Left ventricle myocardium inferior (tissue), 1 donor: ENCODE measurements at places on chromosomes 2 and 18. TPM values are rescaled to one million over a fixed set of nuclear protein-coding genes. Genes with fewer than 3 reads are reported as not detected.

- H3K27me3 ChIP-seq = no peaks in the 10 kb centered on the region
- no peak overlapping the region for H3K4me3 ChIP-seq
These were observed 31.1 kb upstream of the EPC2 start for GRCh38 chr2:148613231-148614013.

DNA sequence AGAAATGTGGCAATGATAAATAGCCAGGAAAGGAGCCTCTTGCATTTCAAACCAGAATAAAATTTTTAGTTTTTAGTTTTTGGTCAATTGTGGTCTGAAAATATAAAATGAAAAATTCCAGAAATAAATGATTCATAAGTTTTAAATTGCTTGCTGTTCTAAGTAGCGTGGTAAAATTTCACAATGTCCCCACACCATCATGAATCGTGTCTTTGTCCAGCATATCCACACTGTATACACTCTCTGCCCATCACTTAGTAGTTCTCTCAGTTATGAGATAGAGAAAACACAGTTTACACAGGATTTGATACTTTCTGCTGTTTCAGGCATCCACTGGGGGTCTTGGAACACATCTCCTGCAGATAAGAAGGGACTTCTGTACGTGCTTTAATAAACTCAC, 783.9 kb downstream of the TSN start:
- no peaks in the 10 kb centered on the region for H3K36me3 ChIP-seq
- no peak overlapping the region for H3K27ac ChIP-seq
- no peak for DNase-seq
- no peak overlapping the region for H3K4me3 ChIP-seq
- no peaks in the 10 kb centered on the region for H3K4me1 ChIP-seq

- H3K27ac ChIP-seq = no peak overlapping the region
- peak; percentile 68 for DNase-seq
- H3K36me3 ChIP-seq = no peaks in the 10 kb centered on the region
- H3K4me1 ChIP-seq = peaks cover 6% of the 10 kb centered on the region
- peaks cover 76% of the 10 kb centered on the region for H3K27me3 ChIP-seq
- H3K4me3 ChIP-seq = no peak overlapping the region
These were observed 213.9 kb downstream of the TFCP2L1 start for GRCh38 chr2:121071034-121071504.

GRCh38 chr2:157159221-157159934, 98.1 kb upstream of the GALNT5 start:
- no peak overlapping the region for H3K4me3 ChIP-seq
- H3K4me1 ChIP-seq = no peaks in the 10 kb centered on the region
- H3K27ac ChIP-seq = no peak overlapping the region
- no peaks in the 10 kb centered on the region for H3K36me3 ChIP-seq
- no peak for DNase-seq

DNA sequence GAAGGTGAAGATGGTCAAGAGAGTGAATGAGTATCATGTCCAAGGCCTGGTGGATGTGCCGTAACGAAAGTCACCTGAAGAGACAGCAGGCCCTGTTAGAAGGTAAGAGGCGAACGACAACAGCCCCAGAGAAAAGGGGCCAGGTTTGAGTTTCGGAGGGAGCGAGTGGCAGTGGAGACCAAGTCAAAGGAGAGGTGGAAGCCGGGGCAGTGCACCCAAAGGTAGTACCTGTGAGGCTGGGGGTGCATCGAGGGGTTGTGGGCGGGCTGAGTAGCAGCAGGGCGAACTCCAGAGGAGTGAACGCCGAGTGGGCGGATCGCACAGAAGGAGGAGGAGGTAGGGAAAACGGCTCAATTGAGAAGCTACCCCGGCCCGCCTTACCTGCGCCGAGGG, 358 bp downstream of the USP37 start:
- H3K27me3 ChIP-seq = no peaks in the 10 kb centered on the region
- peaks cover 57% of the 10 kb centered on the region for H3K4me1 ChIP-seq
- H3K4me3 ChIP-seq = peak overlapping the region; percentile 91
- no peak for DNase-seq
- peaks cover 11% of the 10 kb centered on the region for H3K36me3 ChIP-seq

- peak within 1 kb of the TSS; percentile 96 for H3K27ac ChIP-seq
- H3K27me3 ChIP-seq = no peaks in the 10 kb centered on the region
- H3K36me3 ChIP-seq = no peaks in the 10 kb centered on the region
- H3K4me1 ChIP-seq = peaks cover 76% of the 10 kb centered on the region
- peak within 1 kb of the TSS; percentile 95 for H3K4me3 ChIP-seq
These were observed at the start of gene YES1 for GRCh38 chr18:811892-812375. Gene YES1 (minus strand): TSS chr18:812242. CDS start chr18:756827, 55,415 bp downstream.

- no peaks in the 10 kb centered on the region for H3K27me3 ChIP-seq
- no peak overlapping the region for H3K27ac ChIP-seq
- no peak for DNase-seq
- H3K4me1 ChIP-seq = no peaks in the 10 kb centered on the region
These were observed 542.2 kb downstream of the XIRP2 start for GRCh38 chr2:167430447-167430846.

GRCh38 chr2:120109186-120110061, 96.5 kb downstream of the EPB41L5 start:
- no peak for DNase-seq
- H3K27ac ChIP-seq = no peak overlapping the region
- H3K36me3 ChIP-seq = peaks cover under 1% of the 10 kb centered on the region
- peaks cover 7% of the 10 kb centered on the region for H3K27me3 ChIP-seq
- H3K4me1 ChIP-seq = peaks cover 27% of the 10 kb centered on the region

DNA sequence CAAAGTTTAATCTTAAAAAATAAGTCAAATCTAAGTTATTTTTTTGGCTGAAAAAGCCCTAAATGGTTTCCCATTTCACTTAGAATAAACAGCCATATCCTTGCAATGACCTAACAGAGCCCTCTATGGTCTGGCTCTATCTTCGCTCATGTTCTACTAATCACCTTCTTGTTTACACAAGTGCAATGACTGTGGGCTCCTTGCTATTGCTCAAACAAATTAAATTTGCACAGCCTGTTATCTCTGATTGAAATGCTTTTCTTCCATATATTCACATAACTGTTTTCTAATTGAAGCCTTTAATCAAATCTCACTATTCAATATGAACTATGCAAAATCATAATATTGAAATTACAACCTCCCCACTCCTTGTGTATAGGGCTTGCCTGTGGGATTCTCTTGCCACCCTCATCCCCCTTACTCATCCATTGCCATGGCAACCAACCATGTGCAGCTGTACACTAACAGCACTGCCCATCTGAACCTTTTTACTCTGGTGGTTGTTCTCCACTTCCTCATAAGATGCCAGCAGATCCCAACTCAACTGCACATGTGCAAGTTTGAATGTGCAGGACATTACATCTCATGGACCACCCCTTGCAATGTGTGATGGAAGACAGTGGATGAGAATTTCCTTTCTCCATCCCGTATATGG, 1083.2 kb downstream of the SOCS6 start:
- no peaks in the 10 kb centered on the region for H3K4me1 ChIP-seq
- H3K36me3 ChIP-seq = no peaks in the 10 kb centered on the region
- no peak overlapping the region for H3K4me3 ChIP-seq
- no peak overlapping the region for H3K27ac ChIP-seq

DNA sequence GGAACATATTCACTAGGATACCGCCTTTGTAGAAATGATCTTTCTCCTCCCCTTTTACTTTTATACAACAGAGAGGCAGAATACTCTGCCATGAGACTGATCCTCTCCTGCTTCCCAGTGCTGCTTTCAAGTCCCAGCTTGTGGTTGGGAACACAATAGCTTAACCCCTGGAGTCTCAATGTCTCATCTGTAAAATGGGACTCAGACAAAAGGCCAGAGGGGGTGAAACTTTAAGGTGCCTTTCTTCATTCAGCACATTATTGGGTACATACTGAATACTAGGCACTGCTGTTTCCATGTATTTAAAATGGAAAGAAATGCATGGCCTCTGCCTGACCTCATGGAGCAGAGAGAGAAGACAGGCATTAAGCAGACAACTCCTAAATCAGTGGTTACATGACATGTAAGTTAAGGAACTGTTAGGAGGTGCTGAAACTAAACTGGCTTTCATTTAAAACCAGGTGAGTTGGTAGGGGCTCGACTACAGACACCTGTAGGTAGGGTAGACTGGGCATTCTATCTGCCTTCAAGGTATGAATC, 53.8 kb downstream of the MAP4K4 start:
- H3K27me3 ChIP-seq = no peaks in the 10 kb centered on the region
- no peak for DNase-seq
- no peaks in the 10 kb centered on the region for H3K36me3 ChIP-seq
- H3K27ac ChIP-seq = peak overlapping the region; percentile 49
- peaks cover 80% of the 10 kb centered on the region for H3K4me1 ChIP-seq

LAMA1 gene
- not detected for total RNA-seq

DTNA gene
- total RNA-seq = 167 TPM

UGT1A7 gene
- total RNA-seq = not detected

NYAP2 gene
- total RNA-seq = not detected

TGIF1 gene
- 8.1 TPM for total RNA-seq

SUCLG1 gene
- total RNA-seq = 292 TPM
